ENCODE measurements at places on chromosomes 16 and 17.

- DNase-seq: no peak
Observed at GRCh38 chr17:82394278-82394677, 22.7 kb downstream of the UTS2R start.

DNA sequence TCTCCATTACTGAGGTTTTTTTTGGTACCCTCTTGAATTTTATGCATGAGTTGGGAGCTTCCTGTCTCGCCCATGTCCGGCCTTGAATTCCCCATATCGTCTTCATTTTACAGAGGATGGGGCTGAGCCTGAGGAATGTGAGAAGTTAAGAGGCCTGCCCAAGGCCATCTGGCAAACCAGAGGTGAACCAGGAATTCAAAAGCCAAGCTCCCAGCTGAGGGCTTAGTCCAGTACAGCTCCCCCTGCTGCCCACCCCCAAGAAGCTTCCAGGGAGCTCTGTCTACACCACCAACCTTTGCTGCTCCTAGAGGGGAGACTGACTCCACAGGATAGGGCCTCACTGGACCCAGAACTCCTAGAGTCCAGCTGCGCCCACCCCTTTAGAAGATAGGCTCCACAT is 20.7 kb upstream of the C16orf78 start:
- DNase-seq: no peak

- DNase-seq: no peak
Observed at GRCh38 chr17:47288531-47289116, 35.0 kb downstream of the ITGB3 start.

GRCh38 chr17:57582881-57583756 is 162.0 kb downstream of the CCDC182 start:
- no peak for DNase-seq

GRCh38 chr17:81917565-81918332 is at the start of gene SIRT7:
Gene SIRT7, minus strand, starts transcription at chr17:81918176. Its CDS starts 45 bp downstream, at chr17:81918131.
- peak; percentile 86 for DNase-seq

GRCh38 chr16:25177831-25178688 is 38.7 kb upstream of the AQP8 start:
- no peak for DNase-seq

GRCh38 chr17:80789356-80789902 is 202.2 kb upstream of the CHMP6 start:
- peak; percentile 60 for DNase-seq

DNA sequence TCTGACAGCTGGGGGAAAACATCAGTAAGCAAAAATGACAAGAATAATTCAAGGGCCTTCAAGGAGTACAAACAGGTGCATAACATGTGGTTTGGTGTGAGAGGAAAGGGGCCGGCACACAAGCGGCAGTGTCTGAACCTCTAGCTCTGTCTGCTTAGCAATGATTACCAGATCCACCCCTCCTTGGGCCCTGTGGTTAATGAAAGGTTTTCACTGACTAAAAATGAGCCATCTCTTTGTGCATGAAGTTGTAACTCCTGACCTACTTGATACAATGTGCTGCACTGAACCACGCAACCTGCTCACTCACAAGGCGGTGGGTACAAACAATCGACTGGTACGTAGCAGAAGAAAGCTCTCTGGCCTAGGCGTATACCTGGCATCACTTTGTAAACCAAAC is 15.1 kb downstream of the FAM117A start:
- DNase-seq: no peak

DNA sequence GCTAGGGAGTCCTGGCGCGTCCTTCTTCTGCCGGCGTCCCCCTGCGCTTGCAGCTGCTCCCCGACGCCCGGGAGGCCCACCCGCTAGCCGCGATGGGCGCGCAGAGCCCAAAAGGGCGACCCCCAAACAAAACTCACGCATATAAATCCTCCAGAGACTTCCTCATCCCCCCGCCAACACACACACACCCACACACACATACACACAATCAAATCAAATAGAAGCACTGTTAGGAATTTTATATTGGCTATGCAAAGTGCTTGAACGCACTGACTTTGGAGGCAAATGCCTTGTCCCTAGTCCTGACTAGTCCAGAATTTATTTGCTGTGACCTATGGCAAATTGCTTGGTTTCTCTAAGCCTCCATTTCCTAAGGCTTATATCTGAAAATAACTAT is 23.8 kb upstream of the CRYM start:
- DNase-seq: no peak

Measured in coronary artery (tissue), 2 donors.